ENCODE measurements at places on chromosomes 1 and 21. TPM values are rescaled to one million over a fixed set of nuclear protein-coding genes. Genes with fewer than 3 reads are reported as not detected.
A peak's percentile ranks its signal among the peaks of the same experiment; 100 is the strongest.

Gene KRTAP21-1
- total RNA-seq = not detected

DNA sequence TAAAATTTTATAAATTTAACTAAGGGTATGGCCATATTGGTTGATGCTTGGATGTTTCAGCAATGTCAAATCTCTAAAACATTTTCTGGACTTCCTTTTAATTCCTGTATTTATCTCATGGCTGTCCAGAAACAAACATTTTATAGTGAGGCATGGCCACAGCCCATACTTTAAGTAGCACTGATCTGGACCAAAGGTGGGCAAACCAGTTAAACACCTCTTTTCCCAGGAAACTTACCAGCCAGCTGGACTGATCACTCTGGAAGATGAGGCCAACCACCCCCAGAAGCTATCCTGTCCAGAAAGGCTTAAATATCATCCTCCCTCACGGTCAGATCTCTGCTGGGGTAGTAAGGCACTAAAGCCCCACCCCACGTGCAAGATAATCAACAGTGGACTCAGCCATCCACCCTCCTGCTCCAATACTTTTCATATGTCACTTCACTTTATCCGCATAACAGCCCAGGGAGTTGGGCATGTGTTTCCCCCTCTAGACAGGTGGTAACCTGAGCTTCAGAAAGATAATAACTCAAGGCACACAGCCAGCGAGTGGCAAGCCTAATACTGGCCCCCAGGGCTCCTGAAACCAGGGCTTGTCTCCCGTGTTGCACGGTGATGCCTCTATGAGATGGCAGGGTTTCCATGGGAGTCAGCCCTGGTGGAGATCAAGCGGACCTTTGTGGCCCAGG is 120.5 kb upstream of the NGF start:
- DNase-seq = no peak

DNA sequence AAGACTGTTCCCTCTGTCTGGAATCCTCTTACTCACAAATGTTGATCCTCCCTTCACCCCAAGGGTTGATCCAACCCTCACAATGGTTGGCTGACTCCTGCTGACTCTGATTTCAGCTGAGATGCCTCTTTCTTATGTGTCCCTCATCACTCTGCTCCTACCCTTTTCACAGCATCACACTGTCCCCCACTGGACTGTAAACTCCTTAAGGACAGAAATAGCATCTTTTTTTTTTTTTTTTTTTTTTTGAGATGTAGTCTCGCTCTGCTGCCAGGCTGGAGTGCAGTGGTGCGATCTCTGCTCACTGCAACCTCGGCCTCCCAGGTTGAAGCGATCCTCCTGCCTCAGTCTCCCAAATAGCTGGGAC is 97.9 kb upstream of the SYT6 start:
- no peak for DNase-seq

DNA sequence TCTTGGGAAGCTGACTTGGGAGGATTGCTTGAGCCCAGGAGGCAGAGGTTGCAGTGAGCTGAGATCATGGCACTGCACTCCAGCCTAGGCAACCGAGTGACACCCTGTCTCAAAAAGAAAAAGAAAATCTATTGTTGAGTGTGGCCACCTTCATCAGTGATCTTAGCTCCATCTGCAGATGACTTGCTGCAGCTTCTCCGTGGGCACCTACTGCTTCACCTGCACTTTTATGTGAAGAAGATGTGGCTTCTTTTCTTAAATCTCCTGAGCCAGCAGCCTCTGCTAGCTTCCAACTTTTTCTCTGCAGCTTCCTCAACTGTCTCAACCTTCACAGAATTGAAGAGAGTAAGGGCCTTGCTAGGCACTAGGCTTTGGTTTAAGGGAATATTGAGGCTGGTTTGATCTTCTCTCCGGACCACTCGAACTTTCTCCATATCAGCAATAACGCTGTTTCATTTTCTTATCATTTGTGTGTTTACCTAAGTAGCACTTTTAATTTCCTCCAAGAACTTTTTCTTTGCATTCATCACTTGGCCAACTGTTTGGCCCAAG is 28.0 kb downstream of the AGPAT3 start:
- no peak for DNase-seq

- DNase-seq = no peak
Observed at GRCh38 chr21:45258466-45258865, 29.2 kb downstream of the POFUT2 start.

- DNase-seq = peak; percentile 98
Observed at GRCh38 chr1:55428944-55429931, 214.1 kb upstream of the USP24 start.

GRCh38 chr1:61082311-61083012 is at the start of gene NFIA:
TSS of gene NFIA (plus strand) at chr1:61082561.
- peak; percentile 49 for DNase-seq

DNA sequence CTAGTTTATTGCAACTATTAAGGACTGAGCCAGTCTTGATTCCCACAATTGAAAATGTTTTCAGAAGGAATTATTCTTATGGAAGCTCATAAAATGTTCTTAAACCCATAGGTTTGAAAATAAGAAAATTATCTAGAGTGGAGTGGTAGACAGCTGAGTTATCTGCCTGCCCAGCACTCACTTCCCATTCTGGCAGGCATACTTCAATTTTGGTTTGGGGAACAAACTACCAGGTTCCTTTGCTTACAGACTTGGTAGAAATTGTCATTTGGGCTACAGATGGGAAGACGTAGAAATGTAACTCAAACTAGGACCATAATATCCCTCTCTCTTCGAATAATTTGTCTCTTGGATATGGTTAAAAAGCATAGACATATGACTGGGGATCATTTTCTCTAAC is 18.4 kb downstream of the JUN start:
- no peak for DNase-seq
